NCI-H2081 (cell line): ENCODE measurements at places on chromosomes 3 and 15.
A peak's percentile ranks its signal among the peaks of the same experiment; 100 is the strongest.

DNA sequence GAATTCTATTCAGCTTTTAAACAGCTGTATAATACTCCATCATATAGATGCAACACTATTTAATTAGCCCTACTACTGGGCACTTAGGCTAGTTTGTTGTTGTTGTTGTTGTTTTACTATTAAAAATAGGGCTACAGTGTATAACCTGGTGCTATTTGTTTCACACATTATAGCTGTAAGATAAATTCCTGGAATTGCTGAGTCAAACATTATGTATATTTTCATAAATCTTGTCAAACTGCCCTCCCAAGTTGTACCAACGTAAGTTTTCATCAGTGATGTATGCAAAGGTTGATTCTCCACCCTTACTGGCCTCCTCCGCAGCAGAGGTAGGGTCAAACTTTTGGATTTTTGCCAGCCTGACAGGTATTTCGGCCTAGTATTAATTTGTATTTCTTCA, 3.8 kb upstream of the CEMIP start:
- no peak for DNase-seq

GRCh38 chr3:10281951-10282350, 10.8 kb downstream of the GHRL start:
- DNase-seq: no peak

DNA sequence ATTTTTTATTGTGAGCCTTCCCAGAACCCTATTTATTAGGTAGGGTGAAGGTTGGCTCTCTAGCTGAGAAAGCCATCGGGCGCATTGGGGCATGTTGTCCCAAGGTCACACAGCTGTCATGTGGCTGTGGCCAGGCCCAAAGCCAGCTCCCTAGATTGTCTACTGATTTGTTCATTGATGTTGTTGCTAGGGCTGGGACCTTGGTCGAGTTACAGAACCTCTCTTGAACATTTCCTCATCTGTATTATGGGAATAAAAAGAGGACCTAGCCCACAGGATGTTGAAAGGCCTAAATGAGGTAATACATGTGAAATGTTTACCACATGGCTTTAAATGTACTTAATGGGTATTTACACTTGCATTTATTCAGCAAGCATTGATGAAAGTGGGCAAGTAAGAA, 252.5 kb downstream of the SUCLG2 start:
- DNase-seq: no peak

- DNase-seq: no peak
These were observed 49.4 kb upstream of the CCDC174 start for GRCh38 chr3:14602006-14602803.

GRCh38 chr3:179972881-179973423, 63.8 kb downstream of the PEX5L start:
- DNase-seq: no peak

DNA sequence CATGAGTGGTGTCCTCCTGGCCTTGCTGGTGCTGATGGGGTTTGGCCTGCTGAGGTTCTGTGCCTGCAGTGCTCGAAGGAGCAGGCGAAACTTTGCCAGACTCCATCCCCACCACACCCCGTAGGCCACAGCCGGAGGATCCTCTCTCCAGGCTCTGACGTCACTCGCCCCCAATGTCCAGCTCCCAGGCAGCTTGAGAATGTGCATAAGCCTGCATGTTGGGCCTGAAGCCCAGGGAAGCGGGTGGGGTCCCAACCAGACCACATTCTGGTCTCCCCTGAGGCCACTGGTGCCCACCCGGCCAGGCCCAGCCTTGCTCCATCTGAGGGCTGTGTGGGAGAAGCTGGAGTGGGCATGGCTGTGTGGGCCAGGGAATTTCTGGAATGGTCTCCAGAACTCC, 109.8 kb downstream of the ASB7 start:
- no peak for DNase-seq

DNA sequence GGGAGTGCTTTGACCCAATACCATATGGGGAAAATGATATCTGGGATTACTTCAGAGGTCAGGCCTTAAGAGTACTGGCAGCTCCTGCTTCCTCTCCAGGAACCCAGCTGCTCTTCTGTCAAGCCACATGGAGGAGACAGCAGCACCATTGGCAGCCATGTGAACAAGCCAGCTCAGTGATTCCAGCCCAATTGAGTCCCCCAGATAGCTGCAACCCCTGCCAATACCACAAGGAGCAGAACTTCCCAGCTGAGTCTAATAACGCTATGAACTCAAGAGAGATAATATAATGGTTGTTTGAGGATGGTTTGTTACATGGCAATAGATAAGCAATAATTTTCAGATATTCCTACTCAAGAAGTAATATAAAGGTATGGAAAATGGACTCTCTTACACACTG, 126.8 kb upstream of the CPNE4 start:
- no peak for DNase-seq

DNA sequence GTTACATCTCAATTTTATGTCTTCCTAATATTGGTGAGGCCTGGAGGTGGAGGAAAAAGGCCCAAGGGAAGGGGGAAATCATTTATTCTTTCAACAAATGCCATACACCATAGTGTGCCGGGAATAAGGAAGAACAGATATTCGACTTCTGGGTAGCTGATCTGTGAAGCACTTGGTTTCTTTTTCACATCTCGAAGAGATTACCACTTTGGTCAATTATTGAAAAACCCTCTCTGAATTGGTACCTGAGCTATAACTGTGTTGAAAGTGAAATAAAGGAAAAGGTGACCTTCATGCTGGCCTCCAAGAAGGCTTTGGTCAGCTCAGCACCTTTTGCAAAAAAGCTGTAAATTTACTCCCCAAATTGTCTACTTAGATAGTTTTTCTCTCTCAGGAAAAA, 14.2 kb upstream of the MB21D2 start:
- DNase-seq: no peak

- DNase-seq: no peak
These were observed 42.9 kb upstream of the ADAMTS9 start for GRCh38 chr3:64730681-64731080.

- DNase-seq: peak; percentile 53
These were observed 25.6 kb downstream of the TIGIT start for GRCh38 chr3:114319453-114319852.

GRCh38 chr3:69787436-69788168, 48.3 kb downstream of the MITF start:
- no peak for DNase-seq

- no peak for DNase-seq
These were observed 73.3 kb downstream of the ANKRD28 start for GRCh38 chr3:15724446-15724845.

GRCh38 chr15:69074001-69074842, 59.7 kb downstream of the NOX5 start:
- DNase-seq: peak; percentile 47

DNA sequence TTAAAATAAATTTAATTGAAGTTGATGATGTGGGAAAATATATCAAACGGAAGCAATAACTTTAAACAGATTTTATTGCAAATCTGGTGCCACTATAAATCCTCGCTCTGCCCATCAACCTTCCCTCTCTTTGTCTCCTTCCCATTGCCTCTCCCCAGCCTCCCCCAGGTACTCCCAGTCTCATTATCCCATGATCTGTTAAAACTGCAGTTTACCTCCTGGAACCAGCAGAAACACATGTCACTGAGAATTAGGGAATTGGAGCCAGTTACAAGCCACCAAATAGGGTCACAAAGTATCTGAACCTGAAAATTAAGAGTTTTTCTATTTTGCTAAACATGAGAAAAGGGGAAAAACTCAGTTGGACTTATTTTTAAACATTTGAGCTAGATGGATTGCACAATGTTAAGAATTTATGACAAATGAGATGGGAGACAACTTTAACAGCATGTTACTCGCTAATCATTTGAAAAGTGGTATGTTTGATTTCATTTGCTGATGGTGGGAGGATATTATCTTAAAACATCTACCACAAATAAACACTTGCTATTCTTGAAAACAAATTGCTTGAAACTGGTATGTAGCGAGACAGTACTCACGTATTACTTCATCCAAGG, 2.4 kb downstream of the PLCH1 start:
- no peak for DNase-seq

GRCh38 chr3:54261141-54261540, 138.8 kb downstream of the CACNA2D3 start:
- no peak for DNase-seq

DNA sequence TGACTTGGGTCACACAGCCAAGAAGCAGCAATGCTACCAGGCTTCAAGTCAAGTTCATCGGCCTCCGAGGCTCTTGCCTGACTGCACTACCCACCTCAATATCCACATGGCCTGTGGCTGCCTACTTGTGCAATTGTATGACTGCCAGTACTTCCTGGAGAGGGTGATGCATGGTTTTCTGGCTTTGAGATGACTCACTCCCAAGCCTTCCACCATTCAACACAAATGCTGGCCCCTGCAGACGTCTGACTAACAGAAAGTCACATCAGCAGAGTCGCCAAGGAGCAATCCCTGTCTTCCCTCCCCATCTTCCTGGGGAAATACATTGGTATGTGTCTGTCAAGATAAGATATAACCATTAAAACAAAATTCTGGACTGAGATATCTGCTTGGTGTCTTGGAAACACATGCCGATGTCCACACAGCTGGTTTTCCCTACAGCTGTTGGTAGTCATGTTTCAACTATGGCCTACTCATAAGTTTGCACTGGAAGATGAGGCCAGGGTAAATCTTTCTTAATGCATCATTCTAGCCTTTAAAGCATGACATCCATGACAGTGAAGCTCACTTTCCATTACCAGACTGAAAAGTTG, 79.6 kb upstream of the SPATA12 start:
- DNase-seq: no peak

DNA sequence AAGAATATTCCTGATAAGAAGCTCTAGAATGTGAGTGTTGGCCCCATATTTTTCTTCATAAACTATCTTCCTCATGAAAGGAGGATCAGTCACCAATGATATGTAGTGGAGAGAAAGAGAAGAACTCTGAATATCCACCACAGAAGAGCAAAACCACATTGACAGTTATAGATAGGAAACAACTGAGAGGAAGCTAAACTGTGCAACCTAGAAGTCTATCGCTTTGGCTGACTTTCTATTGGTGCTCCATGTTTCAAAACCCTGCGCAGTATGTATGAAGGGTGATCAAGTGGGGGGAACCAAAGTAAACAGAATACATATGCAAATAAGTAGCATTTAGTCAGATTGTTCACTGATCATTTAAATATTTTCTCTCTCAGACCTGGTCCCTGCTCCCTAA, 41.0 kb upstream of the ZNF280D start:
- no peak for DNase-seq

DNA sequence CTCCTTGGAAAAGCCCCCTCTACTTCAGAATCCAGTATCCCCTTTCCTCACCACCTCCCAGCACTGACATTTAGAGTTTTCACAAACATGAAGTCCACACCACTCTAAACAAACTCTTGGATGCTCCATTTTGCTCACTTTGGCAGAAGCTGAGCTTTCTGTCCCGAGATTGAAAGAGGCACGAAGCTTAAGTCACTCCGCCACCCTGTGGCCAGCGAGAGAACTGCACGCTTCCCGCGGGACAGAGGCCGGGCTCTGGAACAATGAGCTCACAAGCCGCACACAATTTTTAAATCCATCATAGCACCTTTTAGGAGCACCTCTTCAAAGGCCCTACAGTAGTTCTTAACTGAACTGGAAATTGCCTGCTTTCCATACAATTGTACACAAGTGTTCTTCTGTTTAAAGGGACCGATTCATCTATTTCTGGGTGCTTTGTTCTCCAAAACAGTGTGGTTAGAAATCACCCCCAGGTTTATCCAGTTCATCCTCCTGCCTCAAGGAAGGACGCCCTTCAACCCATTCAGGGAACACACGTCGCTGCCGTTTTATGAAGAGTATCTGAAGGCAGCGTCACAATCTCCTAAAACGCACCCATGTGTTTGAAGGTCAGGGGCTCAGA, 226.1 kb downstream of the VPS13C start:
- peak; percentile 76 for DNase-seq

GRCh38 chr3:54067055-54067698, 55.2 kb upstream of the CACNA2D3 start:
- DNase-seq: no peak

DNA sequence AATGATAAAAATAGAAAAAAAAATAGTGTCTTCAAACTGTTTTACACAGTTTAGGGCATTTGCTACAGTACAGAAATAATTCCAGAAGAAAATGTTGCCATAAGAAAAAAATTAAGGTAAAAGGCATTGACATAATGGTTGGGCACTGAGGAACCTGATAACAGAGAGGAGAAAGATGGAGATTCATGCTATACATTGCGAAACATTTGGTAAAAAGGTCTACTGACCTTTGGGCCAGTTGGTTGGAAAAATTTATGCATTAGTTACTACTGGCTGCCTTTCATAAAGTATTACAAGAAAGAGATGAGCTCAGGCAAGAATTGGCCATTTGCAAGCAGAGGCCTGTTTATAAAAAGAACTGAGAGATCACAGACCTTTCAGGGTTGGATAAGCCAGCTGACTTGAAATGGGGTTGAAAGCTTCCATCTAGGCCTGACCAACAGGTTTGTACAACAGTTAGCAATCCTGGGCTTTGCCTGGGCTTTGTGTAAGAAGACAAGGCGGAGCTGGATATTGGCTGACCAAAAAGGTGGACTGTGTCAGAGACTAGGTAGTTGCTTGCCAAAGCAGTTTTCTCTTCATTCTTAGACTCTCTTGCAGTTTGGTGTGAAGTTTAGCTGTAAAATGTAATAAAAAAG, 166.6 kb upstream of the MCTP2 start:
- DNase-seq: no peak

- no peak for DNase-seq
These were observed 48.2 kb upstream of the FNDC3B start for GRCh38 chr3:171991166-171991565.

DNA sequence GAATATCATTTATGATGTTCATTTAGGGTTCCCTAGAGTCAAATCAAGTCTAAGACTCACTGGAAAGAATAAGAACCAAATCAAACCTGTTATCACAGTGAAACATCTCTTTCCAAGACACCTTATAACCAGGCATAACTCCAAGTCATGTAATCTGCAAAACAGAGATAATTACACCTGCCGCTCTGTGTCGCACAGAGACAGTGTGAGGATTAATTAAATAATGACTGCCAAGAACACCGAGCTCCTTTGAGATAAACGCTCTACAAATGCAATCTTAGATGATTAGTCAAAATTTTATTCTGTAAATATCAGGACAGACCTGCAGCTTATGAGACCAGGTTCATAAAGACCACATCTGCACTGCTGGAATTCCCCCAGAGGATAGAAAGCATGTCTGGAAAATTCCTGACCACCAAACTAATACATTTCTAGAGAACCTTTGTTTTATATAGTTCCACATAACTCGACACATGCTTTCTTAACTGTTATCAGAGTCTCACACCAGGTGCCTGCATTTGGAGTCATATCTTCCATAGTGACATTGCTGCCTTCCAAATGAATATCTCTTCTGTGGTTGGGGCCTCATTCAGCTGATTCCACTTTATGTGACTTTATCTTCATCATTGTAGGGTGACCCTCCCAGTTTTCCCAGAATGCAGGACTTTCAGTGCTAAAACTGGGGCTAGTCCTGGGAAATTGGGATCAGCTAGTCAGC, 252.8 kb downstream of the CD47 start:
- DNase-seq: no peak
